ENCODE measurements at places on chromosomes 12 and 14.

DNA sequence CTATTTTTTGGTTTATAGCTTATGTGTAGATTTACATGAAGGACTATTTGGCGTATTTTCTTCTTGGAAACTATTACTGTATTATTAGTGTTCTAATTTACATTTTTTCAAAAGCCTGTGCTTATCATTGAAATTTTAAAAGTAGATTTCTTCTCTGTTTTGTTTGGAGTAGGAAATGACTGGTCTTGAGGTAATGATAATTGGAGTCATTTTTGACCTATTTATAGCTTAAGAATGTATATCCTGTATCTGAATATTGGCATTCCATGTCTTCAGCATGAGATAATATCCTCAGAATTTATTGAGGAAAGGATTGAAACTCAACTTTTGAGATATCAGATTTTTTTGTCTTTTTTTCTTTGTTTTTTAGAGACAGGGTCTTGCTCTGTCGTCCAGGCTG is 193.4 kb downstream of the ERC1 start:
- DNase-seq: peak; percentile 41

- no peak for DNase-seq
These were observed 204 bp upstream of the PRPH start for GRCh38 chr12:49294804-49295081.

DNA sequence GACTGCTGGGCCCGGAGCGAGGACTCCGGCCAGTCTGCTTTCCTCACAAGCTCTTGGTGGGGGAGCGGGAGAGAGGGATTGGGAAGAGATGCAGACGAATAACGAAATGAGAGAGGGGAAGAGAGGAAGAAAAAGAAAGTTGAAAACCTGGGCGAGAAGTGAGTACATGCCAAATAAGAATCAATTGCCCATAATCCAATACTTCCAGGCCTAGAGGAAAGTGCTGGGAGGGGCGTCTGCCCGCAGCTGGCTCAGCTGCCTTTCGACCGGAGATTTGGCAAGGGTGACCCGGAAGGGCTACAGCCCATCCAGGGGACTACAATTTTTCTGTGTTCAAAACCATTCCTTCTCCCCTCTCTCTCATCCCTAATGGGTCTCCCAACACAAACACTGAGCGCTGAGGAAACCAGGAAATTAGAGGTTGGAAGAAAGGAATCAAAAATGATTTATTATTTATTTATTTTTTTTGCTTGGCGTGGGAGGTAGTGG is 4.9 kb downstream of the NKX2-1 start:
- DNase-seq: no peak

DNA sequence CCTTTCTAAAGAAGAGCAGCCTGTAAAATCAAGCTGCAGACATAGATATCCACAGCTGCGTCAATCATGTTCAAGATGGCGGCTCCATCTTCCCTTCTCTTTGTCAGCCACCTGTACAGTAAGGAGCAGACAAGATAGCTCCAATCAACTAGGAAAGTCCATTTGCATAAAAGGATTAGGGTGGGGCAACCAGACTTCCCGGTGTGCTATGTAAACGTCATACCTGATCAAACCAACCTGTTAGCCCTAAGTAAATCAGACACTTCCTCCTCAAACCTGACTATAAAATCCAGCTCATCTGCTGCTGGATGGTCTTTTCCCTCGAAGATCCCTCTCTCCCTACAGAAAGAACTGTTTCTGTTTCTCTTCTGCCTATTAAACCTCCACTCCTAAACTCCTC is 60.1 kb downstream of the BCAT1 start:
- DNase-seq: no peak

DNA sequence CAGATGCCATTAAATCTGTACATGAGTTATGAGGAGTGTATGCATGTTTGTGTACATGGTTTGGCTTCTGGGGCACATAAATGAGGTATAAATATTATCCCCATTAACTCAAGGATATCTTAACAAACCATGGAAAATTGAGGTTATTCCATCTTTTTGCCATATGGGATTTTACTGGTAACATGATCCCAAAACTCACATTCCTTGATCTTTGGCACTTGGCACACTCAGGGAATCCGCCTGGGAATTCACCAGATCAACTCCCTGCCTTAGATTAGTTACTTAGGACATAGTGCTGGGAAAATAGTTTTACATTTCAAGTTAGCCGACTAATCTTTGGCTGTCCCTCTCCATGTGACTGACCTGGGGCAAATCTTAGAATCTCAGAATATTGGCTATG is 16.9 kb downstream of the CDKN1B start:
- DNase-seq: peak; percentile 76

GRCh38 chr14:75013290-75013689 is 10.6 kb downstream of the EIF2B2 start:
- DNase-seq: no peak

GRCh38 chr12:49980501-49981349 is 8.0 kb downstream of the AQP6 start:
- no peak for DNase-seq

GRCh38 chr12:118151755-118152154 is 15.8 kb downstream of the PEBP1 start:
- DNase-seq: no peak

DNA sequence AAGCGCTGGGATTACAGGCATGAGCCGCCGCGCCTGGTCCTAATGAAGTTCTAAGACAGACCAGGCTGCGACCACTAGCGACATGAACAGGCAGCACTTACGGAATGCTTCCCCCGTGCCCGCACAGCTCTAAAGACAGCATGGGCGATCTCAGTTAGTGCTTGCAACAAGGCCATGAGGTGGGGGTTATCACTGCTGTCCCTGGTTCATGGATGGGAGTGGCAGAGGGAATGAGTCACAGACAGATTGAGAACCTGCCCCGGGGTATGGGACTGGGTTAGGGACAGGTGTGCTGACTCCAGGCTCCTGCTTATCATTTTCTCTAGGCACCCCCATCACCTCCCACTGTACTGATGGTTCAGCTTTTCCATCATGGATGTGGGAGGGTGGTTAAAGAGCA is 160.9 kb downstream of the VRK1 start:
- DNase-seq: no peak

DNA sequence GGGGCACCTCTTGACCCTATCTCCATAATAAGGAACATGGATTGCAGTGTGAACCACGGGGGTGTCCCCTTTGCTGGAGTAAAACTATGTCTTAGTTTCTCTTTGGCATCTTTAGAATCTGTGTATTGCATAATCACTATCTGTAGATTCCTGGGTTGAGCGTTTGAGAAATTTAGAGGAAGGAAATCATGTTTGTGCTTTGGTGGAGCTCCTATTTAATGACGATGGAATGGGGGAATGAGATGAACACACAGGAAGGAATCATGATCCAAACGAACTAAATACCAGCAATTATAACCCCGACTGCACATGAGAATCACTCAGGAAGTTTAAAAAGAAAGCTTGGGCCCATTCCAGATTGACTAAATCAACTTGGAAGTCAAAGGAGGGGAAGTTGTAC is 1.3 kb upstream of the MYG1 start:
- peak; percentile 76 for DNase-seq

GRCh38 chr12:82883394-82884355 is 197.0 kb downstream of the TMTC2 start:
- no peak for DNase-seq

- DNase-seq: no peak
These were observed 373.5 kb downstream of the PAWR start for GRCh38 chr12:79317179-79317847.

- peak; percentile 91 for DNase-seq
These were observed 16.2 kb downstream of the ACIN1 start for GRCh38 chr14:23078692-23079116.

- peak; percentile 37 for DNase-seq
These were observed 1022.0 kb upstream of the TMEM132C start for GRCh38 chr12:127245009-127245408.

- peak; percentile 89 for DNase-seq
These were observed 176.1 kb downstream of the DAD1 start for GRCh38 chr14:22412926-22413411.

- no peak for DNase-seq
These were observed 44.2 kb downstream of the LGMN start for GRCh38 chr14:92704036-92704804.

DNA sequence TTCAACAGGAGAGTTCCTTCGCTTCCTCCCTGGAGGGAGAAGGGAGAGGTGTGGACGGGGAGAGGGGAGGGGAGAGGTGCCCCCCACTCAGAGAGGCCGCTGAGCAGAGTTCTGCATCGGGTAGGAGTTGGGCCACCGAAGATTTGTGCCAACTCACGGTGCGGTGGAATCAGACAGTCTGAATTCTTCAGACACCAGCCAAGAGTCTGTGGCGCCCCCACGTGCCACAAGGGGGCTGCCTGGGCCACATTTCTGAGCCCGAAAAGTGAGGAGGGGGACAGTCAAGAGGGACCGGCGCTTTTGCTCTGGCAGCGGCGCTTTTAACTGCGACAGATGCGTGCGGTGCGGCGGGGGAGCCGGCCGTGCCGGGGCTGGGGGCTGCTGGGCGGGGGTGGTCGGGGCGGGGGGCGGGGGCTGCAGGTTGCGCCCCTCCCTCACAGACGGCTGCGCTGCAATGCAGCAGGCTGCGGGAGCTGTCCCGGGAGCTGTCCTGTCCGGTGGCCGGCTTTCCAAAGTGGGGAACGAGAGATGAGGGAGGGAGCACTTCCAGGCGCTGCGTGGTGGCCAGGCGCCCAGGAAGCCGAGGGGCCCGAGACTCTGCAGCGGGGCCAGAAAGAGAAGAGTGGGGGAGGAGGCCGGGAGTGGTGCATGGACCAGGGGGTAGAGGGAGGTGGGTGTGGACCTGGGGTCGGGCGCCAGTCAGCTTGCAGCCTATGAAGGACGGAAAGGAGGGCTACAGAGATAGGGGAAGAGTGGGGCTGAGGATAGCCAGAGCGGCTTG is 975 bp upstream of the RTL1 start:
- no peak for DNase-seq

DNA sequence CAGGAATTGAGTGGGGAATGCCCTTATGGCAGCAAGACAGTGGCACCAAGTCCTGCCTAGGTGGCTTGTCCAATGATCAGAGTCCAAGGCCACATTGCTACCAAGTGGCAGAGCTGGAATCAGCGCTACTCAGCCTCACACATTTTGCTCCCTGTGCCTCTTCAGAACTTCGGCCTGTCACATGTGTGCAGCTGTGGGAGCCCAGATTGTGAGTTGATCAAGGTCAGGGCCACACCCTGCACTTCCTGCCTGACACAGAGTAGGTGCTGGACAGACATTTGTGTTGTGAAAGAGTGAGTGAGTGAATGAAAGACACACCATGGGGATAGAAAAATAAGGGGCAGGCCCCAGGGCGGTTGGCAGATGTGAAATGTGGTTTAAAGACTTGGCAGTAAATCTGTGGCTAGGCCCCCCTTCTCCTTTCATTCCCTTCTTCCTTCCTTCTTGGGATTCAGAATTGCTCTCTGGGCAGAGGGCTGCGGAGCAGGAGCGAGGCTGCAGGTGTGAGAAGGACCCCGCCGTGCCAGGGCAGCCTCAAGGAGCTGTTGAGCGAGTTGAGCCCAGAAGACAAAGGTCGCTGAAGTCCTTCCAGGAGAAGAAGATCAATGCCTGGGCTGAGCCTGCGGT is 83.5 kb downstream of the SLC25A47 start:
- DNase-seq: peak; percentile 51

- DNase-seq: no peak
These were observed 8.4 kb downstream of the GEMIN2 start for GRCh38 chr14:39122330-39123138.

DNA sequence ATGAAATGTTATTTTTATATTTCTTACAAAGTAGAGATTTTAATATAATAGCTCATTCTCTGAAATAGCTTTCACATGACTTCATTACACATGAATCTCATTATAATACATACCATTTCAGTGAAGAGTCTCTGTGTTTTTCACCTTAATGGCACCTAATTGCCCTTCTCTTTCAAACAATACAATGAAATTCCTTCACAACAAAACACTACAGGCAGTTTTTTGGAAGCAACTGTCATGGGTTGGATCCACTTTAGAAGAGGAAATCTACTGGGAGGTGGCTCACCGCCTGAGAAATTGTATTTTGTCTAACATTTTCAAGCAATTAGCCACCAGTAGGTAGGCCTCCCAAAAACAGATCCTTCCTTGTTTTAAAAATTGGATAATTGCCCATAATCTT is 40.3 kb upstream of the RGS6 start:
- peak; percentile 7 for DNase-seq

DNA sequence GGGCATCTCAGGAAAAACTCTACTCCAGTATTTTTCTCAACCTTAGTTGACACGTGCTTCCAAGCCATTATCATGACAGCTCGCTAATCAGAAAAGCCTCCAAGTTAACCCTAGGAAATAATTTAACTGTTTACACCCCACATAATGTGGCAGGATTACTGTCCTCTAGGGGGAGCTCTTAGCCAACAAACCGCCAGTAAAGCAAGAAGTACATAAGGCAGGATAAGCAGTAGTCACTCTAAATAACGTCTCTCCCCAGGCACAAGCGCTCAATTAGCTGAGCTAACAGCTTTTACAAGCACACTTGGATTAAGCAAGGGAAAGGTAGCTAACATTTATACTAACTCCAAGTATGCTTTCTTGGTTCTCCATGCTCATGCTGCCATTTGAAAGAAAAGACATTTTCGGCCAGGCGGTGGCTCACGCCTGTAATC is 22.8 kb downstream of the APOBEC1 start:
- DNase-seq: no peak

- peak; percentile 95 for DNase-seq
These were observed 124.1 kb downstream of the SSPN start for GRCh38 chr12:26319511-26319910.

- no peak for DNase-seq
These were observed 205.0 kb upstream of the DCN start for GRCh38 chr12:91387461-91388134.

GRCh38 chr14:102487204-102487577 is 22.4 kb downstream of the ANKRD9 start:
- DNase-seq: peak; percentile 45

DNA sequence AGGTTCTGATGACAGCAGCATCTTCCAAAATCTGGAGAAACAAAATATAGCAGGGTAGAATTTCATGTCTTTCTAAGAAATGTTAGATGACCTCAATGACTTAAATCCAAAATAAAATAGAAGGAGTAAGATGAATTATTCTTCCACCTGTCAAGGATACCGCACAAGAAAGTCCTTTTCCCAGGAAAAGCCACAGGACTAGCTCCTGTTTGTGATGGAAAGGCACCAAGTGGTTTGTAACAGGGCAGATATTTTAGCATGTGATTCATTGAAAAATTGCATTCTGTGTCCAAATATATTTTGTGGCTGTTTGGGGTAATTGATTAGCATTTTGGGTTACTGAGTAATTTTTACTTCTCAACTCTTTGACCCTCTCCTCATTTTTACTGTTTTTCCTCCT is 2.7 kb downstream of the CD163L1 start:
- peak; percentile 28 for DNase-seq

GRCh38 chr12:88855301-88855700 is 275.0 kb upstream of the KITLG start:
- DNase-seq: no peak

- no peak for DNase-seq
These were observed 551.0 kb downstream of the DIO2 start for GRCh38 chr14:79660053-79660939.

DNA sequence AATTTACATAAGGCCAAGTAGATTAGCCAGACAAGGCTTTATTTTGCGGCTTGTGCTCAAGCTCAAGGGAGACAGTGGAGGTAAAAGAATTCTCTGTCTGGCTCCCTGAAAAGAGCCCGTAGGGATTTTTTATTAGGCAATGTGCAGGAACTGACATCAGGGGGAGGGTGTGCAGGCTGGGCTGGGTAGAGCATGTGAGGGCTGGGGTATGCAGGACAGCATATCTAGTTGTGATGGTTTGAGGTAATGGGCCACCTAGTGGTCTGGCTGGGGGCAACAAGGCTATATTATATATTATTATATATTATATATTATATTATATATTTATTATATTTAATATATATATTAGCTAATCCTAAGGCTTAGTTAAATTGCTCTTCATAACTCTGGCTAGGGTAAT is 102.1 kb downstream of the TMEM117 start:
- no peak for DNase-seq

GRCh38 chr12:50102131-50102531 is 1.7 kb upstream of the GPD1 start:
- DNase-seq: no peak

Measured in astrocyte (in vitro differentiated cells and primary cell).